Cardiac septum (tissue), 1 donor: ENCODE measurements at places on chromosomes 2 and 18.

DNA sequence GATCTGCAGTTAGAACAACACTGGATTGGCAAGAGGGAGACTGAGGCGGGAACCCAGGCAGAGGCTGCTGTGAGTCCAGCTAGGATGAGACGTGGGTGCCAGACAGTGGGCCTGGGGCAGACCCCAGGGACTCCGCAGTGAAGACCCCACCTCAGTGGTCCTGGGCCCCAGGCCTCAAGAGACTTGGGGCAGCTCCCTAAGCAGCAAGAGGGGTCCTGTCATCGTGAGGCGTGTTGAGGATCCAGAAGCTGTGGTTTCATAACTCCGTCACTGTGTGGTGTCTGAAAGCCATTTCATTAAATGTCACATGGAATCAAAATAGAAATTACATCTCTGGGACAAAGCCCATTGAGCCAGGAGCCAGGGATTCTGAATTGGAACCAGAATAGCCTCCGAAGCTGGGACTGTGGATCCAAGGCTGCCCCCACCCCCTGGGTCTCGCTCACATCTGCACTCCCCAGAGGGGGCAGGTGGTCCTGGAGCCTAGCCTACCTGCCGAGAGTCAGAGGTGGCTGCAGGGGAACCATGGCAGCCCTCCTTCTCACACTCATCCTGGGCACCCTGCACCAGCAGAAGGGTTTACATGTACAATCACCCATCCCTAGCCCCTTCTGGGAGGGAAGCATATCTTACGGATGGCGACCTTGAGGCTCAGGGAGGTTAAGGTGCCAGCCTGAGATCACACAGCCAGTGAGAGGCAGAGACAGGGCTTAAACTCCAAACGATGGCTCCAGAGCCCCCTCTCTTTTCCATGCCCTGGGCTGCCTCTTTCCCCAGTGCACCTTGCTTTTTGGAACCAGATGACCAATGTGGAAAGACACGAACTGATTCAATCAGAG lies 23.2 kb downstream of the RRM2 start:
- DNase-seq = no peak

DNA sequence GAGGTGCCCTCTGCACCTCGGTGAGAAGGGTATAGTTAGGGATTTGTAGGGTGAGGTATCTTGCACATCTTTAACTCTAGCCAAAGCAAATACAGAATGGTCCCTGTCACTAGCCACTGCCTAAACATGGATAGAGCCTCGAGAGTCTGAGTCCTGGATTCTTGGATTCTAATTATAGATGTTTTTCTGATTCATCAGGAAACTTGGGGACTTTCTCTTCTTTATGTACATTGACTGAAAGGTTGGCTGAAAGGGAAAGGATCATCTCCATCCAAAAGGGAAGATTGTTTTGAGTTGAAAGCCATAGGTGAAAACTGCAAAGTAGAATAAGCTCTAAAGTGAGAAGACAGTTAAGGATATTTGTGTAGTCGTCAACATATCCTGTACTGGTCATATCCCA lies 8.2 kb downstream of the STK36 start:
- DNase-seq = no peak

GRCh38 chr2:170836027-170836426 lies 19.3 kb downstream of the GAD1 start:
- no peak for DNase-seq

DNA sequence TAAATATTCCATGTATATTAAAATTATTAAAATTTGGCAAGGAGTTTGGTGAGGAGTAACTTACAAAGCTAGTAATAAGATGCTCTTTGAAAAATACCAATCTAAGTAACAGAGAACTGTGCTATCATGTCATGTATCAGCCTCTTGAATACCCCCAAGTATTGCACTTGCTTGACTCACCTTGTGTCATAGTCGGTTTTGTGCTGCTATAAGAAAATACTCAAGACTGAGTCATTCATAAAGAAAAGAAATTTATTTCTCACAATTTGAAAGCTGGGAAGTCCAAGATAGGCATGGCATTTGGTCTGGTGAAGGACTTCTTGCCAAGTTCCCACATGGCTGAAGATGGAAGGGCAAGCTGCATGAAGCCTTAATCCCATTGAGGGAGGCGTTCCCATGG lies 179.2 kb downstream of the MEMO1 start:
- no peak for DNase-seq

DNA sequence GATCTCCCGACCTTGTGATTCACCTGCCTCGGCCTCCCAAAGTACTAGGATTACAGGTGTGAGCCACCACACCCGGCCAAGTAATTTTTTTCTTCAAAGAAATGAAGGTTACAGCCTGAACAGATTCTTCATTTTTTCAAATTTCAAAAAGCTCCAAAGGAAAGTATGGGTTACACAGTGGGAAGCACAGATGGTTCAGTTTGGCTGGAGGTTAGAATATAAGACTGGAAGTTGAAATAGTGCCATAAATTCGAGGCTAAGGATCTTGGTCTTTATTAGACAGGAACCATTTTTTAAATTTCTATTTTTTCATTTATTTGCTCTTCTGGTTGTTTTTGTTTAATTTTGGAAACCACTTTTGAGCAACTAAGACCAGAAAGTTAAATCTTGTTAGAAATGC lies 120.0 kb downstream of the STK39 start:
- DNase-seq = no peak

GRCh38 chr2:206337956-206338355 lies 63.5 kb downstream of the ZDBF2 start:
- DNase-seq = no peak

DNA sequence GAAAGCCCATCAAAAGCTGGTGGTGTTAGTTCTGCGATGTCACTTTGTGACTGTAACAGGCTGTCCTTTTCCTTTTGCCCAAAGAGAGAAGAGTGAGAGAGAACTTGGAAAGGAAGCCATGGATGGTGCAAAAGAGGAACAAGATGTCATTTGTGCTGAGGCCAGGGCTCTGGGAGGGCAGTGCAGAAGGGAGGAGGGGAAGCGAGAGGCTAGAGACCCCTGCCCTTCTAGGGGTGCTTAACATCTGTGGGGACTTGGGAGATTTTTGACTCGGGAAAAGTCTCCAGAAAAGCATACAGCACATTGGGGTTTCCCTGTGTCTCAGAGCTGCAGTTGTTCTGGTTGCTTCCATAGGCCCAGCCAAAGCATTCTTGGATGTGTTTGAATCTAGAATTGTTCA lies 49.6 kb downstream of the ZBTB7C start:
- DNase-seq = no peak

DNA sequence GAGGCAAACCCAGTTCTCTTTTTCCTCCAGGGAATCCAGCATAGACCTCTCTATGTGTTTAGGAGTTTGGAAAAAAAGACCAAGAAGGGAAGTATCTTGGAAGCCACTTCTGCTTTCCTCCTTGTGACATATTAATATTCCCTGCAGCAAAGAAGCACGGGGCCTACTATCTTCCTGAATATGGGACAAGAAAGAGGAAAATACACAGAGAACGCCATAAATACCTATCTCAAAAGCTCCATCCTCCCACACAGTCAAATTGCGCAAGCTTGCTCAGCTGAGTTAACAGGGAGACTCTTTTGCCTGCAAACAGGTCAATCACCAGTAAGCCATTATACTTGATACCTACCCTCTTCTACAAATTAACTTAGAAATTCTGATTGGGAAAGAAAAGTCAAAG lies 16.7 kb upstream of the RAPH1 start:
- DNase-seq = no peak

DNA sequence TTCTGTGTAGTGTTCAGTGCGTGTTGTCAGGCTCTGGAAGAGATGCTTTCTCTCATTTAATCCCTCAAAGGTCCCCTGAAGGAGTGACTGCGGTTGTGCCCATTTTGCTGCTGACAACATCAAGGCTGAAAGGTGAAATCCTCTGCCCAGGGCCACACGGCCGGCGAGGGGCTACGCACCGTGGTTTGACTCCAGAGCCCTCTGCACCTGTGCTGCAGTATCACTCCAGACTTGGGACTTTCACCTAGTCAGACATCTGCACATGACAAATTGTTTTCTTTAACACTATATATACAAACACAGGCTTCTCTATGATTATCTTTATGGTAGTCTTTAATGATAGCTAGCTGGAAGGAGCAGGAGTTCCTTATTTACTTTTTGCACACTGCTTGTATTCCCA lies 90.2 kb downstream of the ARMC9 start:
- no peak for DNase-seq

GRCh38 chr18:74139411-74139810 lies 8.2 kb downstream of the FBXO15 start:
- no peak for DNase-seq

- no peak for DNase-seq
These were observed 90.7 kb upstream of the TMEM18 start for GRCh38 chr2:767944-768343.

DNA sequence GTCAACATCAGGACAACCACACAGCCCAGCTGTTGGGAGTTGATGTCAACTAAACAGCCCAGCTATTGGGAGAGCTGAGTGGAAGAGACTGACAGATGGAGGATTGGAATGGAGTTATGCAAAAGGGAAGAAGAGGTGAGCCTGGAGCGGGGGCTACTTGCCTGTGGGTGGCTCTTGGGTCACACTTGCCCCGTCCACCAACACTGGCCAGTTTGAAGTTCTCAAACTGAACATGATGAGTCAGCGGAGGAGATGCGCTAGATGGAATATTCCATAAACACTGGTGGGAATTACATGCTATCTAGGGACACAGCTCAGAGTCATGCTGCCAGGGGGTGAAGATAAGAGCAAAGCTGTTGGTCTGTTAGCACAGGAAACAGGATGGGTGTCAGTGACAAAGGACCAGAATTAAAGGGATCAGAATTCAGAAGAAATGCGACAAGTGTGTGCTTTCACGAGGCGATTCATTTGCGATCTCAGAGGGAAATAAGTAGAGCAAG lies 33.2 kb upstream of the AGAP1 start:
- no peak for DNase-seq

DNA sequence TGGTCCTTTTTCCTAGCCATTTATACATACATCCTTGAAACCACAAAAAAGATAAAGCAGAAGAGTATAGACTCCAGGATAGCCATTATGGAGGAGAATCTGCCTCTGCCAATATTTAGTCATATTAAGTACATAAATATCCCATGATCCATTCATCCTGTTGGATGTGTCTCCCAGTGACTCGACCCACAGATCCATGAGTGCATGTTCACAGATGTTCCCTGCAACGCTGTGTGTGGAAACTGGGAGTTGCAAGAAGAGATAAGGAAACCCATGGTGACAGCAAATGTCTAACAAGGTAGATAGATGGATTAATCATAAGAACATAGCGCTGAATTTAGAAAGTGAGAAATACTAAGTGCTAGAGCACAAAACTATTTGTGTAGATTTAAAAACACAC lies 34.5 kb downstream of the STK39 start:
- DNase-seq = no peak

GRCh38 chr2:186540941-186541340 lies 48.9 kb upstream of the ITGAV start:
- no peak for DNase-seq

- no peak for DNase-seq
These were observed 160.5 kb downstream of the GALNT13 start for GRCh38 chr2:154032220-154032619.

- no peak for DNase-seq
These were observed 56.2 kb upstream of the TMEM163 start for GRCh38 chr2:134774786-134775641.

DNA sequence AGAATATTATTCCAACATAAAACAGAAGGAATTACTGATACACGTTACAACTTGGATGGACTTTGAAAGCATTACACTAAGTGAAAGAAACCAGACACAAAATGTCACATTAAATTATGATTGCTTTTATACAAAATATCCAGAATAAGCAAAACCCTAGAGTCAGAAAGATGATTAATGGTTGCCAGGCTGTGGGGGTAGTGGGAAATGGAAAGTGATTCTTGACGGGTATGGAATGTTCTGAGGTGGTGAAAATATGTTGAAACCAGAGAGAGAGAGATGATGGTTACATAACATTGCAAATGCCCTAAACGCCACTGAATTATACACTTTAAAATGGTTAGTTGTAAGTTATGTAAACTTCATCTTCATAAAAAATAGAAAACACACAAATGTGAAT lies 1057.2 kb upstream of the TMEFF2 start:
- DNase-seq = no peak

- DNase-seq = no peak
These were observed 41.9 kb upstream of the AAK1 start for GRCh38 chr2:69685321-69686048.
